ENCODE measurements at places on chromosomes 13 and 19. TPM values are rescaled to one million over a fixed set of nuclear protein-coding genes. Genes with fewer than 3 reads are reported as not detected.

DNA sequence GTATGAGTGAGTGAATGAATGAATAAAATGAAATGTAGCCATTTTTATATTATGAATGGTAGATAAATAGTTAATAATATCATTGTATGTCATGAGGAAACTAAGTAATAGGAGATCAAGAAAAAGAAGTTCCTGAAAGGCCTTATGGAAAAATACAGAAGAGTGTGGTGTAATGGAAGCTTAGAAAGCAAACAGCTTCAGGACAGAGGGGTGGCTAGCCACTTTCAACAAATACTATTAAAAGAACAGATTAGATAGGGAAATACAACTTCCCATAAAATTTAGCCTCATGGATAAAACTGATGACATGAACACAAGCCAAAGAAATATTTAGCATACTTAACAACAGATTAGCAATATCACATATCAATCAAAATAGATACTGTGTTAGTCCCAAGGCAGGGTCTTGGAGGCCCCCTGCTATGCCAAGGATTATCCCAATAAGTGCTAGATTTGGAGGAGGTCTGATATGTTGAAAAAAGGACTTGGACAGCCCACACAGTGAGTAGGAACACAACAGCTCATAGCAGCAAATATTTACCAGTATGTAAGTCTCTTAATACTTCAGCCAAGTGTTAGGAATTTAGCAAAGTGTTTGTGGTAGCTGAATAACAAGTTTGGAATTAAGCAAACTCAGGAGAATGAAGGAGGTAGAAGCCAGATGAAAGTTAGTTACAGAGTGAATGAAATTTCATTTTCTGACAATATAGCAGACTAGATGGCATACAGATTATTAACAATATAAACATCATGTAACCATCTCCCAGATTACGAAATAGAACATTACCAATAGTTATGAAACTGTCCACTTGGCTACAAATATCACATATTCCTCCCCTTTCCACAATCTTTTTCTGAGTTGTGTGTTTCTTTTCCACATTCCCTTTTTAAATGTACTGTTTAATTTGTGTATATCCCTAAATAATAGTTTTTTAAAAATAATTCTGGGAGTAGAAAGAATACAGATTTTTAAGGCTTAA is 1632.0 kb downstream of the PCDH9 start:
- no peak for DNase-seq

DNA sequence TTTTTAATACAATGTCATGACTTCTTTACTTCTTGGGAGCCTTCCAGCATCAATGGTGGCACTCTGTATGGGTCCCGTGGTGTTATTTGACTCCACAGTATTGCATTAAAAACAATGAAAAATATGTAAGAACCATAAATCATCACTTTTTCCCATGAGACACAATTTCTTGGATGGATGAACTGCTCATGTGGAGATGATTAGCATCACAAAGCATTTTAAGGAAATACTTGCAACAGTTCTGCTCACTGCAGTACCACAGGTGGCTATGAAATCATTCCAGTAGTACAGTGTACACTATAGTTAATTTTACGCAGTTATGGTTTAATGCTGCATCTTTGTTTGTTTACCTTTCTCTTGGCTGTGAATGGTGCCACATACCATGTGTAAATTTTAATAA is 37.2 kb upstream of the C1QTNF9B start:
- DNase-seq, result no peak

DNA sequence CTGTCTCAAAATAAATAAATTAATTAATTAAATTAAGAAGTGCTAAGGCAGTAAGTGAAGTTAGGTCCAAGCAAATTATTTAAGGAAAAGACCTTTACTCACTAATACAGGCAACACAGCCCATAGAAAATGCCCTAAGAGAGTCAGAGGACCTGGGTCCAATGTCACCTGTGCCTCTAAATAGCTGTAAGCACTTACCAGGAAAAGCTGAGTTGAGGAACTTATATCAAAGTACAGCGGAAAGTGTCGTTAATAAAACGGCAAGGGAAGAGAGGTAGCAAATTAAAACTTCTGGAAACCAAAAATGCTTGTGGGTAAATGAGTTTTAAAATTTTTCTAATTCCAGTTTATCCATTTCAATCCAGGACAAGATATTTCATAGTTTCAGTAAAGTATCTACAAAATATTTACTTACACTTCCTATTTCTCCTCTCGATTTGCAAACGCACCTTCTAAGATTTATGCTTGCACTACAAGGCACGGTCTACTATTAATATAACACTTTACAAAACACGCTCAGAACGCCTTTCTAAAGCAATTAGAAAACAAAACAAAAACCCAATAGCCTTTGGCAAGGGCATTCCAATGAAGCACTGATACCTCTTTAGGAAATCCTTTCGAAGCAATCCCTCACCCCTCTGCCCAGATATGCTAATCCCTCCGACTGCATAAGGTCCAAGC is 963 bp downstream of the VPS36 start:
- DNase-seq, result no peak

Gene CGB3
- total RNA-seq, result not detected

Gene ACP7
- total RNA-seq, result 7.3 TPM

GRCh38 chr13:59479629-59480028 is 684.1 kb downstream of the DIAPH3 start:
- DNase-seq, result no peak

DNA sequence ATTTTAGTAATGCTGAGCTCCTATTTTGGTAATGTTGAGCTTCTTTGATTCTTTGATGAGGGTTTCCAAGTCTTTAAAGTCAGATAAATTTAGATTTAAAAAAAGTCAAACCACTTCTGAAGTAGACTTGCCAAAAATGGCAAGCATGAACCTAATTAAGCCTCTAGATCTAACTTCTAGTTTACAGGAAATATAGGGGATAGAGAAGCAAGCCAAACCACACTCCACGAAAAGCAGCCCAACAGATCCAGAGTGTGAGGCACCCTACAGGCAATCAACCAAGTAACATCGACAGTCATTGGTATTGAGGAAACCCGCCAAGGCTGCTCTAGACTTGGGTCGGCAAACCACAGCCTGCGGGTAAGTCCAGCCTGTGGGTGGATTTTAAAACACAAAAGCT is 3.7 kb downstream of the GGACT start:
- no peak for DNase-seq

GRCh38 chr13:113117335-113117872 is 5.2 kb upstream of the F10 start:
- no peak for DNase-seq

Gene GRK1
- not detected for total RNA-seq

Gene GIPC3
- total RNA-seq, result 1.3 TPM

GRCh38 chr19:48873476-48874302 is 1.5 kb downstream of the PPP1R15A start:
- no peak for DNase-seq

Gene RYR1
- total RNA-seq, result 4.9 TPM

DNA sequence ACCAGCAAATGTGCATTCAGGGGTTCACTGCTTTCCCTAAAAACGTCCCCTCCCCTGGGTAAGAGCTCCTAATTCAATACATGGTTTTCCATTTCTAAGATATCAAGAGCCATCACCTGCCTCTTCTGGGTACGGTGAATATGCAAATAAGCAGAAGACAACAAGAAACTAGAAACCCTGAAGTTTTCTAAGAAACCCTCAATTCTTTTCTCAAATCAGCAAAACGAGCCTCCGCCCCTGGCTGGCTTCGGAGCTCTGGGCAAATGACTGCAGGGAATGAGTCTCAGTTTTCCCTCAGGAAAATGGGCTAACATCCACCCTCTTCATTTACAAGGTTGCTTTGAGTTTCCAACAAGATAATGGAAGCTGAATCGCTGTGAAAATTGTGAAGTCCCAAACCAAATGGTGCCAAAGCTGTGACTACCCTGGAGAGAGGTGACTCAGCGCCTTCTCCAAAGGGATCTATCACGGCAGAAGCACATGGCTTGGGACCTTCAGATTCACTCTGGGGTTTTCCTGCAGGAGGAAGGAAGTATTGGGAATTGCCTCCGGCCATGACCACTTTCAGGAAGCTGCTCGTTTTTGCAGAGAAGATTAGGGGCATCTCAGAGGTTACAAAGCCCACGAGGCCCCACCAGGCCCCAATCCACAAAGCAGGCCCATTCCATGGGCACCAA is 26.6 kb downstream of the KLF2 start:
- DNase-seq, result no peak

Gene NBEA
- 15.0 TPM for total RNA-seq

DNA sequence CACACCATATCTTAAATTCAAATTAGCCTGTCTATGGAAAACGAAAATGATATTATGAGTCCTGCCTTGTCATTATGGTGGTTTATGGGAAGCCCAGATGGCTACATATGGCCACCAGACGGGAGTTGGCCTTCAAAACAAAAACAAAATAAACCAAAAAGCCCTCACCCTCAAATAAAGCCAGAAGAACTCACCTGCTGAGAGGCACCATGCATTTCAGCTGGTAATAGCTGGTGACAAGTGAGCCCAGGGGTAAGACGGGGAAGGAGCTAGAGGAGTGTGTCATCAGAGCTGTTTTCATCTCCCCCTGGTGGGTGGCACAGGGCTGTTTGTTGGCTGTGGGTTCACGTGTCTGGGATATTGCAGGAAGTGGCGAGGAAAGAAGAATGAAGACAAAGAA is 152.9 kb downstream of the EFNB2 start:
- DNase-seq, result no peak

DNA sequence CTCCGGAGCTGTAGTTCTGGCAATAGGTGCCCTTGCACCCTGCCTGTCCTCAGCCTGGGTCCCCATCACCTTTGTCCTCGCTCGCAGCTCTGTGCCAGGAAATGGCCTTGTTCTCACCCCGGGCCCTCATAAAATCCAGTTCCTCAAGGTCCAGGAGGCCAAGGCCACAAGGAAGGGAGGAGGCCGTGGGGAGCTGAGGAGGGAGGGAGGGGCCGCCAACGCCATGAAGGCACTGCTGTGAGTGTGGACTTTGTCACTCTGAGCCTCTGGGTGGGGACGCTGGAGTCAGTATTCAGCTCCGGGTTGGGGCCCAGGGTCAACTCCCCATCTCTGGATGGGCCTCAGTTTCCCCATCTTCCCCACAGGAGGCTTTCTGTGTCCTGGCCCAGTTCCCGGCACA is 9.2 kb upstream of the GNA11 start:
- DNase-seq, result peak; percentile 64

Gene SUGP1
- 53.1 TPM for total RNA-seq

Gene WASF3
- total RNA-seq, result 11.5 TPM

Gene KCNN4
- total RNA-seq, result 10.5 TPM

Gene GSK3A
- 49.8 TPM for total RNA-seq

GRCh38 chr19:530134-531008 is 1.2 kb upstream of the CDC34 start:
- no peak for DNase-seq

Gene ZIC5
- total RNA-seq, result 0.03 TPM

- DNase-seq, result no peak
Observed at GRCh38 chr19:33609353-33609752, 12.4 kb upstream of the CHST8 start.

Data from mucosa of gallbladder (tissue), 1 donor.